ENCODE measurements at places on chromosomes 3 and 15.

- DNase-seq: no peak
Observed at GRCh38 chr3:189781415-189781814, 150.2 kb downstream of the TP63 start.

DNA sequence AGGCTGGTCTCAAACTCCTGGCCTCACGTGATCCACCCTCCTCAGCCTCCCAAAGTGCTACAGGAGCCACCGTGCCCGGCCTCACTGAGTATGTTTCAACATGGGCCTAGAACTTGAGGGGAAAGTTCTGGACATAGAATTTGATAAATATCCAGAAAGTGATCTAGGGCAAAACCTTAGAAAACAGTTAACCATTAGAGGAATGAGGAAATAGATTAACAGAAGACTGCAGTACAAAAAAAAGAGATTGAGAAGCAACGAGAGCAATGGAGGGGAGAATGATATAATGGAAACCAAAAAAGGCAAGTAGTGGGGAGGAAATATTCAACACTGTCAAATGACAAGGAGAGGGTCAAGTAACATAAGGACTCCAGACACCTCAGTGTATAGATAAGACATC, 191.5 kb downstream of the PLCH1 start:
- no peak for DNase-seq

GRCh38 chr15:73403171-73403570, 34.4 kb upstream of the HCN4 start:
- no peak for DNase-seq

- DNase-seq: no peak
Observed at GRCh38 chr3:177484206-177484605, 286.9 kb upstream of the TBL1XR1 start.

GRCh38 chr3:31314258-31314657, 218.5 kb upstream of the STT3B start:
- DNase-seq: no peak

GRCh38 chr3:81443958-81444357, 317.5 kb downstream of the GBE1 start:
- no peak for DNase-seq

Measured in T-helper 1 cell (primary cell).